Myocyte (in vitro differentiated cells): ENCODE measurements at places on chromosomes 2 and 18. TPM values are rescaled to one million over a fixed set of nuclear protein-coding genes. Genes with fewer than 3 reads are reported as not detected.

DNA sequence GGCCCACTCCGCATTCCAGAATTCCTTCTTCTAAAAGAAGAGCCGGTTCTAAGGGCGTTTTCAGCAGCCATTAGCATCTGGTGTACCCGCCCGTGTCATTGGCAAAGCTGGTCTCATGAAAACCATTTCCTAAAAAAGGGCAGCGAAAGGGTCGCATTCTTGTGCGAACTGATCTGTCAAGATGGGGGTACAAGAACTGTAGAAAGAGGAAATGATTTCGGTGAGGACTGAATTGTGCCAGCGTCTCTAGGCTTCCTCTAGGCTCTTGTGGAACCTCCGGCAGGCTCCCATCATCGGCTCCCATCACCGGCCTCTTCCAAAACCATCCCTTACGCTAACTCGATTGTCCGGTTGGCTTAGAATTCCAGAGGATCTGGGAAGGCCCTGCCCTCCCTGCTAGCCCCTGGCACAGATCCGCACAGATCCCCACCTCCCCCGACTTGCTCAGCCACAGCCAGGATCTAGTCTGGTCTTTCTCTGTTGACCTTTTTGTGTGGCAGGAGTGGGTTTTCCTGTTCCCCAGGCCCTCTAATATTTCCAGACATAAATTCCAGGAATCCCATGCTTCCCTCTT is 1.3 kb downstream of the RAB31 start:
- no peak for DNase-seq

DNA sequence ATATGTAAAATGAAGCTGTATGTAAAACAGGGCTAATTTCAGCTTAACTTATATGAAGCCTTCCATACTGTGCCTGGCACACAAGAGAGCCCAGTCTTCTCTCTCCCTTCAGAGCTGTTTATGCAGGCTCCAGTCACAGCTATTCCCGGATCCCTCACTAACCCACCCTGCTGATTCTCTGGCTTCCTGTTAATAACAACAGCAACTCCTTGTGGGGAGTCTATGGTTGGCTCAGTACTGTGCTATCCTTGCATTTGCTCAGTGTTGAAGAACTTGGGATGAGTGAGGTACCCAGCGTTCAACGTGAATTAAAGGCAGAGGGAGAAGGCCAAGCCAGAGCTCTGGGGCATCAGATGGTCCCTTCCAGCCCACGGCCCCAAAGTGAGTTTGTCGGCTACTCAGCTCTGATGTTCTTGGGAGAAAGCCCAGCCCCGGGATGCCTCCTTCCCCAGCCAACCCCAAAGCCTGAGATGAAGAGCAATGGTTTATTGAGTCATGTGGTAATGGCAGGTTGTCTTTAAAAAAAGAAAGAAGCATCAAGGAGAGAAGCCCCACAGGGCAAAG is 43.2 kb downstream of the PSD4 start:
- DNase-seq: peak; percentile 45

- no peak for DNase-seq
Observed at GRCh38 chr2:166134252-166135151, 6.7 kb upstream of the SCN1A start.

DNA sequence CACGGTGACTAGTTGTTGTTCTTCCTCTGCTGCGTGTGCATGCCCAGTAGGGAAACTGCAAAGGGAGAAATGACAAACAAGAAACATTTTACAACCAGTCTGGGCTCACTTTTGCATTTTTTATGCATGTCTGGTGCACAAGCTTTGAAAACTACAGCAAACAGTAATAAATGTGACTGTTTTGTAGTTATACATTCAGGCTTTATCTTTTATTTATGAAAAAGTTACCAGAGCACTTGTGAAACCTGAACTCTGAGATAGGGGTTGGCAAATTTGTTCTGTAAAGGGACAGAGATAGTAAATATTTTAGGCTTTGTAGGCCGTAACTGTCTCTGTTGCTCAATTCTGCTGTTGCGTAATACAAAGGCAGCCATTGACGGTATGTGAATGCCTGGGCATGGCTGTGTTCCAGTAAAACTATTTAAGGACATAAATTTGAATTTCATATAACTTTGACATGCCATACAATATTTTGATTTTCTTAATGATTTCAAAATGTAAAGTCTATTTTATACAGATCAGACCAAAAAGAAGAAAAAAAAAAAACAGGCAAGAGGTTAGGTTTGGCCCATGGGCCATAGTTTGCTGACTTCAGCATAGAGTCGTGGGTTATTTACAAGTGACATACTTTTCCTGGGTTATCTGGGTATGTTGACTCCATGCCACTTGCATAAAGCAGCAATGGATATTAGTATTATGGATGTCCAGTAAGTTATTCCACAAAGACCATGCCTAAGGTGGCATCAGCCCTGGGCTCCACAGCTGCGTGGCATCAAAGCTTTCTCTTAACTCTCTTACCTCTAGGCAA is 53.6 kb upstream of the EML6 start:
- peak; percentile 27 for DNase-seq

- no peak for DNase-seq
Observed at GRCh38 chr18:22914633-22915032, 18.5 kb upstream of the RBBP8 start.

- DNase-seq: peak; percentile 63
Observed at GRCh38 chr2:191303140-191304005, 58.2 kb downstream of the MYO1B start.

- no peak for DNase-seq
Observed at GRCh38 chr2:11412449-11412810, 53.5 kb downstream of the E2F6 start.

DNA sequence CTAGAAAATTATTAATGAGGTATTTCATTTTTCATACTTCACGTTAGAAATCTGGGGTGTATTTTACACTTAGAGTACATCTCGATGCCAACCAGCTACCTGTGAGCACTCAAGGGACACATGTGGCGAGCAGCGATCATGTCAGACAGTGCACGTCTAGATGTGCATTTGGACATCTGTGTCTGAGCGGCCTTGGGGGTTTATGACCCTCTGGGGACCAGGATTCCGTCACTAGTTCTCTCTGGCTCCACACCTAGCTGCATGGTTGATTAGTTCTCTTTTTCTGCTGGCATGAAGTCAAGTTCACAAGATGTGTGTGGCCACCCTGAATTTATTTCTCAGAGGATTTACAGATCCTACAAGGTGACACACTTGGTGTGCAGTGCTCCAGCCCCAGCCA is 192.2 kb downstream of the TSN start:
- DNase-seq: no peak

- no peak for DNase-seq
Observed at GRCh38 chr18:42339372-42339771, 384.3 kb downstream of the PIK3C3 start.

GRCh38 chr2:96157649-96158553 is 12.7 kb upstream of the DUSP2 start:
- DNase-seq: no peak

DNA sequence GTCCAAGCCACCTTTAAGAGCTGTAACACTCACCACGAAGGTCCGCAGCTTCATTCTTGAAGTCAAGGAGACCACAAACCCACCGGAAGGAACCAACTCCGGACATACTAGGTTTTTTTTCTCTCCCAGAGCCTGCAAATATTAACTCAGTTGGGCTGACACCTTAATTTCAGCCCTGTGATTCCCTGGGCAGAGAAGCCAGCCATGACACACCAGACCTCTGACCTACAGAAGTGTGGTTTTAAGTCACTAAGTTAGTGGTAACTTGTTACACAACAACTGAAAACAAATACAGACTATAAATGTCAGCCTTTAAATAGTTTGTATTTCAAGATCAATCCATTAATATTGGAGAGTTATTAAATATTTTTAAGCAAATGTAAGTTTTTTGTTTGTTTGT is 855.1 kb downstream of the TMEM182 start:
- DNase-seq: no peak

- DNase-seq: no peak
Observed at GRCh38 chr18:31225668-31226067, 63.0 kb upstream of the DSC1 start.

GRCh38 chr2:222052934-222053367 is 245.8 kb downstream of the PAX3 start:
- DNase-seq: no peak

DNA sequence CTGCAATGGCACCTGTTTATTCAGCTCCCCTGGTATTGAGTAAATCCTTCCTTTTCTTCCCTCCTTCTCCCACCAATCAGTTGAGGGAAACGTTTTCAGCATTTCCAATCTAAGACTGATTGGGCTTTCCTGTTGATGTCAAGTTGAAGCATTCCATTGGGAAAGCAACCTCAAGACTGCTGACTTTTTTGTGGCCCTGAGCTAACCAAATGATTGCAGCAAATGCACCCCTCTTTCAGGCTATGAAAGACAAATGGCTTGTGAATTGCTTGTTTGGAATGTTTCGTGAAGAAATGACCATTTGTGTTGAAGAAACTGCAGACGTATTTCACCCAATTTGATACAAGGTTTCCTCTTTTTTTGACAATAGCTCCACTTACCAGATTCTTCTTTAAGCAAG is 303.5 kb downstream of the EPHA4 start:
- DNase-seq: no peak

DNA sequence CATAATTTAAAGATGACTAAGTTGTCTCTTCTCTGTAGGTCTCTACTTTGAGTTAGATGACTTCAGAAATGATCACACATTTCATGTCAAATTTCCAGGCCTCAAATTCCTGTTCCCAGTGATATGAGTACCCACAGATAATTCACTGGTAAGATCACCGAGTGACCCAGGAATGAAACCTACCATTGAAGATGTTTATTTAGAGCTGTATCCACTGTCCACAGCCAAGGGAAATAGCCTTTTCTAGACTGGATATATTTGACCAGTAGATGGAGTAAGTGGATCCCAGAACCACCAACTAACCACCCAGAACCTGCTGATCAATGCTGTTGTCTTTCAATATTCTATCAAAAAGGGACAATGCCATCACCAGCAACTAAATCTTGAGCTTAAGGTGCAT is 238.8 kb downstream of the SLC8A1 start:
- peak; percentile 52 for DNase-seq

DNA sequence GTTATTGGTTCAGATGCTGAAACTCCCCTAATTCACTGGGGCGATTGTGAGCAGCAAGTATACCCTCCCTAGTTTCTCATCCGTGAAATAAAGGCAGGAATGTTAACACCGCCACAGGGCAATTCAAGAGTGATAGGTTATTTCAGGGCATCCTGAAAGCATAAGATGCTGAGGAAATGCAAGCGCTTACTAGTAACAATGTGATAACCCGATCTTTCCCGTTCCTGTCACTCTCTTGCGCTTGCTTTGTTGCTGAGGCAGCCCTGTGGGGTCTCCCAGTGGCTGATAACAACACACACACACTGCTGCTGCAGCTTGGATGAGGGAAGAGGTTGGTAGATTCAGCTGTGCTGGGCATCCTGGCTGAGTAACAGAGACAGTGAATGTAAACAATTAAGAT is 259.3 kb downstream of the AGPS start:
- DNase-seq: no peak

DNA sequence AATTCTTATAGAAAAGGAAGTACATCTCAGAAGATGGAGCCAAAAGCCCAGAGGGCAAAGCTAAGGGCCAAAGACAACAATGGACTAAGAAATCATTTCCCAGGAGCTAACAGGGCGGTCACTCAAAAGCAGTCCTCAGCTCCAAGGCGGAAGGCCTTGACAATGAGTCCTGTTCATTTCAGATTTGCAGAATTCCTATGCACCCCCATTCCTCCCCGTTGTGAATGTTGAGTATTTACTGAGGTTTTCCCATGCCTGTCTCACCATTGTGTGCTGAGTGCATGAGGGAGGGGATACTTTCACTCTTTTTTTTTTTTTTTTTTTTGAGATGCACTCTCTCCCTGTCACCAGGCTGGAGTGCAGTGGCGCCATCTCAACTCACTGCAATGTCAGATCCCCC is 18.8 kb upstream of the DTNB start:
- no peak for DNase-seq

DNA sequence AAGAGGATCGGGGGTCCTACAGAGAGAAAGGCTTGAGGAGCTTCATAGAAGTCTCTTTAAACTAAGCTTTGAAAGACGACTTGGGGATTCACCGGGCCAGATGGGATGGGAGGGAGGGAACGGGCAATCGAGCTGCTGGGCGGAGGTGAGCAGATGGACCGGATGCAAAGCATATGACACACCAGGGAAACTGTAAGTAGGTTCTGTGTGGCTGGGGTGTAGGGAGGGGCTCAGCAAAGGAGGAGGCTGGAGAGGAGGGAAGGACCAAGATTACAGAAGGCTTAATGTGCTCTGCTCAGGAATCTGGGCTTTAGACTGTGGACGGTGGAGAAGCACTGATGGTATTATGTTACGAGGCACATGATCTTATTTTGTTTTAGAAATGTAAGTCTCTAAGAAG is 131.5 kb downstream of the MAIP1 start:
- DNase-seq: no peak

- DNase-seq: no peak
Observed at GRCh38 chr18:31513189-31513935, 15.4 kb downstream of the DSG2 start.

DNA sequence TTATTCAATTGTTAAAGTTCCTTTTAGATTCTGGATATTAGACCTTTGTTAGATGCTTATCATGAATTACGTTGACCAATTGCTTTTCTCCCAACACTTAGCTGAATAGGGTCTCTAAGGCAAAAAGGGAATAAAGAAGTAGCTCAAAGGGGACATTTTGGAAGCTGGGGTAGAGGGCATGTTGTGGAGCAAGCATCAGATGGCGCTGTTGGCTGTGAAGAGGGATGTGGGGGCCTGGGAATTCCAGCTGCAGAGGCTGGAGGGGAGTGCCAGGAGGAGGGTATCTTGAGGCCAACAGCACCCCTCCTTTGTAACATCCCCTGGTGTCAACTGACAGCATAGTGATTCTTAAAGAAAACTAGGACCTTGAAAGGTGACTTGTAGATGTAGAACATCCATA is 198.2 kb downstream of the ADCYAP1 start:
- DNase-seq: no peak

DNA sequence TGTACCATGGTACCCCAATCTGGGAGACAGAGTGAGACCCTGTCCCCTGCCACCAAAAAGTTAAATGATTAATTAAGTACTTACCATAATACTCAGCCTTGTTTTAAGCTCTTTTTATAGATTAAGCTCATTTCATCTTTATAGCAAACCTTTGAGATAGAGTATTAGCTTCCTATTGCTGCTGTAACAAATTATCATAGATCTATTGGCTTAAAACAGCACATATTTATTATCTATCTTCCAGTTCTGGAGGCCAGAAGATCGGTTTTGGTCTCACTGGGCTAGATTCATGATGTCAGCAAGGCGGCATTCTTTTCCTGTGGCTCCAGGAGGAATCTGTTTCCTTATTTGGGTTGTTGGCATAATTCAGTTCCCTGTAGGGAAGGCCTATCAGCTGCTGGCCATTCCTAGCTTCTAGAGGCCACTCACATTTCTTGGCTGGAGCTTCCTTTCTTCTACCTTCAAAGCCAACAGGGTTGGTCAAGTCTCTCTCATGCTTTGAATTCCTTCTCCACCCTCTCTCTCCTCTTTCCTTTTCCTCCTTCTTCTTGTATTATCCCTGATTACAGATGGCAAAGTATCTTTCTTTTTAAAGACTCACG is 13.7 kb upstream of the GREB1 start:
- no peak for DNase-seq

The ICOS gene
- total RNA-seq: not detected in 2 replicates

The FAM161A gene
- 1.5 and 2.8 TPM in 2 replicates for total RNA-seq

The DRC1 gene
- total RNA-seq: 0.21 TPM in 1 of 2 replicates, not detected in the other

The SLC16A14 gene
- 0.52 and 0.80 TPM in 2 replicates for total RNA-seq

The DNAH7 gene
- 0.80 and 1.4 TPM in 2 replicates for total RNA-seq

The DES gene
- total RNA-seq: 10,265 and 13,585 TPM in 2 replicates

The ZAP70 gene
- total RNA-seq: 2.2 and 2.3 TPM in 2 replicates

The ZC3H6 gene
- total RNA-seq: 8.8 and 11.7 TPM in 2 replicates

The FSHR gene
- total RNA-seq: 0.16 and 0.19 TPM in 2 replicates

The NIFK gene
- 55.0 and 69.4 TPM in 2 replicates for total RNA-seq

The FRZB gene
- total RNA-seq: 0.99 and 1.7 TPM in 2 replicates

The ATOH8 gene
- total RNA-seq: 7.2 and 8.3 TPM in 2 replicates

The C2orf76 gene
- 10.9 and 15.8 TPM in 2 replicates for total RNA-seq

The RFX8 gene
- total RNA-seq: 7.1 and 7.6 TPM in 2 replicates
